ENCODE measurements at places on chromosomes 4 and X. TPM values are rescaled to one million over a fixed set of nuclear protein-coding genes. Genes with fewer than 3 reads are reported as not detected.

DNA sequence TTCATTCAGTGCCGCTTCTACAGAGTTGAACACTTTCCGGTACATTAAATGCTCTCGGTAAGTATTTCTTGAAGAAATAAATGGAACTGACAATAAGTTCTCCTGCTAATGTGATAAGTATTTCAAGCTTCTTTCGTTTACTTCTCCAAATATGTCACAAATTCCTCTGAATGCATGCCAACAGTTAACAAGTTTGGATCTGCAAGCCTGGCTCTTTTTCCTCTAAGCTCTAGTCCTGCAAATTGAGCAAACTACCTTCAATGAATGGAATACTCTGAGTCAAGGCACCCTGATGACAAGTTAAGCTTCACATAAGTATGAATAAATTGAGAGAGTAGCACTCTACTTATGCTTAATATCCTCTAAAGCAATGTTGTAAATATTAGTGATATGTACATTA, 403.6 kb downstream of the PDGFC start:
- DNase-seq, result peak; percentile 49

DNA sequence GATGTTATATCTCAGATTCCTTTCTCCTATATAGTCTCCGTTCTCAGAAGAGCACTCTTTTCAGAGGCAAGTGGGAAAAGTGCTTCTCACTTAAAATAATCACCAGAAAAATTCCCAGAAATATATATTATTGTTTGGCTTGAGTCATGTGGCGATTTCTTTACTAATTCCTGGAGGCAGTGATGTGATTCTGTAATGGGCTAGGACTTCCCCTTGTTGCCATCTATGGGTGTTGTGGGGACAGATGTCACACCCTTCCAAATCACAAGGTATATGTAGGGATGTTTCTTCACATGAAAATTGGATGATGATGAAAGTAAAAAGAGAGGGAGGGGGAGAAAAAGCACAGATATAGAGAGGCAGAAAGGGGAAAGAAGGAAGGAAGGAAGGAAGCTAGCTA, 553.4 kb downstream of the PPP4R3C start:
- no peak for DNase-seq

DNA sequence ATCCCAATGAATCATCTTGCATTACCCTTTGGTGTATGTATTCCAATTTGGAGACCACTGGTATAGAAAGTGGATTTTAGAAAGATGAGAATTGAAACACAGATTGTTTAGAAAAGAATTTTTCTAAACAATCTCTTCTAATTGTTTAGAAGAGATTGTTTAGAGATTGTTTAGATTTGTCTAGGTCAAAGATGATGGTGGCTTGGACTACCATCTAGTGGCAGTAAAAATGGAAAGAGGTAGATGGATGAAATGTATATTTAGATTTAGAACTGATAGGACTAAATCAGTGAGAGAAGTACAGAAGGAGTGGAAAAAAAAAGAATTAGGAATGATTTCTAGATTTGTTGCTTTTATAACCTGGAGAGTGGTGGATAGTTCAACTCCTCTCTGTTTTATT, 70.6 kb downstream of the ARSJ start:
- DNase-seq, result no peak

CXCL1 gene
- total RNA-seq, result 56.1 TPM

DNA sequence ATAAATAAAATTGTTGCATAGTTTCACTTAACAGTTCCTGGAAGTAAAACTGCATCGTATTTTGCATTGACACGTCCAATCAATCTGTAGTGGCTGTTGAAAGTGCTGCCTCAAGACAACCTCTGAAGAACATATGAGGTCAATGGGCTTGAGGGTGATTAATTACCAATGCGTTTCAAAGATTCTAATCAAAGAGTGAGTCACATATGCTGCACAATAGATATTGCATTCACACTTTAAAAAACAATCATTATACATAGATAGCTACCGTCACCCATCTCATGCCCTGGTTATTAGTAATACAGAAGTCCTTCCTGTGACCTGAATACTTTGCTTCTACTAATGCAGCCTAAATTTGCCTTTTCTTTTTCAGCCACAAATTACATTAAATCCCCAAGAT, 743.3 kb upstream of the SLIT2 start:
- DNase-seq, result no peak

- DNase-seq, result no peak
These were observed 23.1 kb upstream of the GPR34 start for GRCh38 chrX:41665686-41666085.

GIMD1 gene
- 3.4 TPM for total RNA-seq

DNA sequence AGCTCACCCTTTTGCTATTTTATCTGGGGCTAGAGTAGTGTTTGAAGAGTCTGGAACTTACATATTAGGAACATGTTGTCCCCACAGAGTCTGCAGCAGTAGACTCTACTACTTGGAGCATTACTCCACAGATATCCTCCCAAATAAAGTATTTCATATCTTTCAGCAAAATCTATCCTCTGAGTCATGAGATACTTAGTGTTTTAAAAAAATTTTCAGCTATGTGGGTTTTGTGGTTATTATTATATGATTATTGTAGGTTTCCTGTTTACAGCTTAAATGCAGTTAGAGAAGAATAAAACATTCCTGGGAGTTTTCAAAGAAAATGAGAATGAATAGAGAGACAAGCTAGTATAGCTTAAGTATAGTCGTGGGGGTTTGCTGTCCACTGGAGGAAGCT, 30.9 kb downstream of the PAGE2 start:
- no peak for DNase-seq

HEPH gene
- total RNA-seq, result 46.0 TPM
